ENCODE measurements at places on chromosomes 13 and 19.

DNA sequence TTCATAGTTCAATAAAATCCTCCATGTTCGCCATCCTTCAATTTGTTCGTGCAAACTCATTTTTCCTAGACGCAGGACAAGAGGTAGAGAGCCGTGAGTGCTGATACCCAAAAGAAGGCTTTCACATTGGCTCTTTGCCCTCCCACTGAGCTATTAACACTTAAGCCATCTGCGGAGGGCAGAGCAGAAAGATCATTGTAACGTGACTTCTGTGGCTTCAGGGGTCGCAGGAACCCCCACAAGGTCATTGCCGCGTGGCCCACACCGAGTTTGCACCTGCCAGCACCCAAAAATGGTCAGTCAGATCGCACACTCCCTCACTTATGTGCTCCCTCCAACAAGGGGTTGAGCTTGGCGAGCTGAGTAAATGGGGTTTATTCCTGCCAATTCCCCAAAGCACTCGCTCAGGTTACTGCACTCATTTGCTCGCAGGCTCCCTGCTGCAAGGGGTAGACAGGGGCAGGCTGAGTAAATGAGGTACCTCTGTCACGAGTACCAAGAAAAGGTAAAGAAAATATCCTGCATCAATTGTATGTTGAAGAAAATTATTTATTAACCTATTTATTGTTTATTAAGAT lies 144.1 kb downstream of the PRR20E start:
- DNase-seq: no peak

- no peak for DNase-seq
Observed at GRCh38 chr13:48969685-48970084, 6.0 kb upstream of the FNDC3A start.

DNA sequence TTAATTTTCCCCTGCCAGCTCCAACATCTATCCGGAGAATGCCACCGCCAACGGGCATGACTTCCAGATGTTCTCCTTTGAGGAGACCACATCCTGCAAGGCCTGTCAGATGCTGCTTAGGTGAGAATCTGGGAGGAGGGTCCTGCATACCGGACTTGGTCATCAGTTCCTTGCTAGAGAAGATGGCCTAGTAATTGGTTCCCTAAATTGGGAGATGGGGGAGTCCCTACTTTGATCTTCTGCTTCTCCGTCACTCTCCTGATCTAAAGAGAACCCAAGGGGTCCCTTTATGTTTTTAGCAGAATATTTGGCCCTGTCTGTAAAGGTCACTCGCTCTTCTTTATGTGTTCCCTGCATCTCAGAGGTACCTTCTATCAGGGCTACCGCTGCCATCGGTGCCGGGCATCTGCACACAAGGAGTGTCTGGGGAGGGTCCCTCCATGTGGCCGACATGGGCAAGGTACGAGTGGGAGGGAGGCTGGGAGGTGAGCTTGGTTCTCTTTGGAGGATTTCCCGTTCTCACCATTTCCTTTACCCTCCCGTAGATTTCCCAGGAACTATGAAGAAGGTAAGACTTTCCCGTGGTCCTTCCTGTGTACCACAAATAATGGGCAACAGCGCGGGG lies 54.1 kb upstream of the ADGRE1 start:
- no peak for DNase-seq

DNA sequence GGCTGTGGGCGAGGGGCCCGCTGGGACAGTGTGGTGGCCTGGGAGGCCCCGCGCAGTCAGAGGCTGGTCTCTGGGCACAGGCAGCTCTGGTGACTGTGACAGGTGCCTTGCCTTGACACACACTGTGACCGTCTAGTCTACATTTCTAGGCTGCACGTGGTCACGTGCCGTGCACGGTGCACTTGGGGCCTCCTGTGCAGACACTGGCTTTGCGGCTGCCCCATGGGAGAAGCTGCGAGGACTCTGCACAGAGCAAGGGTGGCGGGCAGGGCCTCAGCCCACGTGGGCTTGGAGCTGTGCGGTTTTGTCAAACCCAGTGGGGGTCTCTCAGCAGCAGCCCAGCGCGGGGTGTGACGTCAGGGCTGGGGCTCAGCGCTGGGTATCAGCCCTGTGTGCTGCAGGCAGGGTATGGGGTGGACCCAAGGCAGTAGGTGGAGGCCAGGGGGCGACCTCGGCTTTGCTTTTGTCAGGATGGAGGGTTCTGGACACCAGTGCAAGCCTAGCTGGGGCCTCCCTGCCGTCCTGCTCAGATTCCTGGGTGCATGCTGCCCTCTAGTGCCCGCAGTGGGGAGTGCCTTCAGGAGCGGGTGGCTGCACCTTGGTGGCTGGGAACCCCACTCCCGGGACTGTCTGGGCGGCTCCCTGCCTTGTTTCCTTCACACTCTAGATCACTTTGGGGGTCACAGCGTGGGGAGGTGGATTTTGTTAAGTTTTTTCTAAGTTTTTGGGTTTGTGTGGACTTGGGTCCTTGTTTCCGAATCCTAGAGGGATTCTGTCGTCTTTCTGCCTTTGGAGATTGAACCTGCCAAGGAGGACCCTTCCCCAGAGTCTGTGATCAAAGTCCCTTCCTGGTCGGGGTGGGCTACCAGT lies 62.6 kb downstream of the KDM4B start:
- peak; percentile 54 for DNase-seq

GRCh38 chr13:42612021-42612765 lies 38.2 kb downstream of the TNFSF11 start:
- no peak for DNase-seq

GRCh38 chr19:58009666-58010301 lies 7.2 kb upstream of the ZNF606 start:
- DNase-seq: peak; percentile 43

GRCh38 chr19:36125557-36125956 lies 10.3 kb downstream of the TBCB start:
- no peak for DNase-seq

DNA sequence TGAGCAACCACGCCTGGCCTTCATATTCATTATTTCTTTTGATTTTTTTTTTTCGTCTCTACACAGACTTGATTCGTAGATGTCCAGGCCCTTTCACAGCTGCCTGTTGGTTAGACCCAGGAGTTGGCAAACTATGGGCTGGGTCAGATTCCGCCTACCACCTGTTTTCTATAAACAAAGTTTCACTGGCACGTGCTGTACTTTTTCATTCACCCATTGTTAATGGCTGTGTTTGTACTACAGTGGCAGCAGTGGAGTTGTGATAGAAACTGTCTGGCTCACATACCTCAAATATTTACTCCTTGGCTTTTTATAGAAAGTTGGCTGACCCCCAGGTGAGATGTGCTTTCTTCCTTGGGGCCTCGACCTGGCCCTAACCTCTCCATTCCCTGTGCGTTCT lies 72.9 kb upstream of the TEX29 start:
- DNase-seq: no peak

GRCh38 chr13:35512271-35512920 lies 35.9 kb upstream of the MAB21L1 start:
- DNase-seq: no peak

GRCh38 chr13:42218576-42218975 lies 53.4 kb upstream of the AKAP11 start:
- DNase-seq: no peak

DNA sequence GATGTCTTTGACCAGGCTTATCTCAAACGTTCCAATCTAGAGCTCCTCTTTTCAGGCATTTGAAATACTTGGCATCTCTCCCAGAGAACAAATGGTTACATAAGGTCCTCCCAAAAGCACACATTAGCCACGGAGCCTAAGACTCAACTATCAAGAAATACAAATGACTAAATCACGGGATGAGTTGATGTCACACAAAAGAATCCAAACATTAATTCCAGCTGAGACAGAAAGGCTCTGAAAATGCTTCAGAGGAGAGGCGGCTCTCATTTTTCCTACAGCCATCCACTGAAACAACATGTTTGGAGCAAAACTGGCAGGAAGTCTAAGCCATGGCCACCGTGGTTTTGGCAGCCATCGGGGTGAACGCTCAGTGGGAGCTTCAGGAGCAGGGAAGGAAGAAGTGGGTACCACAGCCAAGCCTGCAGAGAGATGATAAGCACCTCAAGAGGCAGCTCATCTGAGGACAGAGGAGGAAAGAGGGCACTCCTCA lies 122.5 kb downstream of the STK24 start:
- no peak for DNase-seq

GRCh38 chr13:42066542-42066941 lies 18.1 kb downstream of the DGKH start:
- DNase-seq: no peak

- no peak for DNase-seq
Observed at GRCh38 chr13:27770809-27771208, 21.5 kb upstream of the GSX1 start.

- no peak for DNase-seq
Observed at GRCh38 chr13:84446972-84447639, 564.8 kb upstream of the SLITRK1 start.

DNA sequence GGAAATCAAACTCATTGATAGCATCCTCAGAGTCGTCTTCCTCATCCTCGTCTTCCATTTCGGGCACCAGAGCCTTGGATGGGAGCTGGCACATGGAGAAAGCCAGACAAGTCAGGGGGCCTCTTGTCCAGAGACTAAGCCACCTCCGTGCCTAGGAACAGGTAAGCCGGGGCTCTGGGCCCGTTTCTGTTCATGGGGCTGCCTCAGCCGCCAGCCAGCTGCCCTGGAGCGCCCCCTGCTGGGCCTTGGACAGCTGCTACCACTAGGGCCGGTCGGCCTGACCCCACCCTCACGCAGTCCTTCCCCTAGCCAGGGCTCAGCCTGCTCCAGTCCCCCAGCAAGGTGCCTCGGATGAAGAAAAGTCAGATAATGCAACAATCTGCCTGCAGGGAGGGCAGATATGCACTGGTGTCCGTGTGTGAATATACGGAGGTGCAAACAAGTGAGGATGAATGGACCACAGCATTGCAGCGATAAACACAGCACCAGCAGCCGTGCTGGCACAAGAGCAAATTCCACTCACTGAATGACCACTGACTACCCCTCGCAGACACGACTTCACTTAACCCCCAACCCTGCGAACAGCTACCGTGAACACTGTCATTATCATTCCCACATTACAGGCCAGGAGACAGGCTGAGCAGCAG lies 11.9 kb upstream of the PRKD2 start:
- peak; percentile 54 for DNase-seq

DNA sequence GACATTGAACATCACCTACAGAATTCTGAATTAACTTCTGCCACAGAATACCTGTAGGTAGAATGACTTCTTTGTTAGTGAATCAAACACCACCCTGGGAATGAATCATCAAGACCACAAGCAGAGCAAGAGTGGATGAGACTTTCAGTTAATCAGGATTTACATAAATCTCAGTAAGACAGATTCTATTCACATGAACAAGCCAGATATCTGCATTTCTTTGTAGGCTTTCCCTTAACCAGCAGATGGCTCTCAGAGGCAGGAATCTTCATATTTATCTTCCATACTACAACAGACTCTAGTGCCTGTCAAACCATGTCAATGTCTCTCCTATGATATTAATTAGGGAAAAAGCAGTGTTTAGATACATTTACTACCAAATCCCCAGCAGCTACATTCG lies 412.1 kb downstream of the KLF12 start:
- DNase-seq: no peak

DNA sequence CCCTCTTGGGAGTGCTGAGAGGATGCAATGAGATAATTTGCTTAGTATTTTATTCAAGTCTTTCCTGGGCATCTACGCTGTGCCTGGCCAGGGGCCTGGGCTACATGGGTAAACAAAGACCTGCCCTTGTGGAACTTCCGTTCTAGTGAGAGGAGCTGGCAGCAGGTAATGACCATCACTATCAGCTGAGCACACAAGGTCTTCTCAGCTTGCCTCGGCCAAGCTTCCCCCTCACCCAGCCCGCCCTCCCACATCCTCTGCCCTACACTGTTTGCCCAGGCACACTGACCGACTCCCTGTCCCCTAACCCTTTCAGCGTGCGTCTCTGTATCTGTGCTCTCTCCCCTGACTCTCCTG lies 8.6 kb upstream of the FKRP start:
- DNase-seq: no peak

DNA sequence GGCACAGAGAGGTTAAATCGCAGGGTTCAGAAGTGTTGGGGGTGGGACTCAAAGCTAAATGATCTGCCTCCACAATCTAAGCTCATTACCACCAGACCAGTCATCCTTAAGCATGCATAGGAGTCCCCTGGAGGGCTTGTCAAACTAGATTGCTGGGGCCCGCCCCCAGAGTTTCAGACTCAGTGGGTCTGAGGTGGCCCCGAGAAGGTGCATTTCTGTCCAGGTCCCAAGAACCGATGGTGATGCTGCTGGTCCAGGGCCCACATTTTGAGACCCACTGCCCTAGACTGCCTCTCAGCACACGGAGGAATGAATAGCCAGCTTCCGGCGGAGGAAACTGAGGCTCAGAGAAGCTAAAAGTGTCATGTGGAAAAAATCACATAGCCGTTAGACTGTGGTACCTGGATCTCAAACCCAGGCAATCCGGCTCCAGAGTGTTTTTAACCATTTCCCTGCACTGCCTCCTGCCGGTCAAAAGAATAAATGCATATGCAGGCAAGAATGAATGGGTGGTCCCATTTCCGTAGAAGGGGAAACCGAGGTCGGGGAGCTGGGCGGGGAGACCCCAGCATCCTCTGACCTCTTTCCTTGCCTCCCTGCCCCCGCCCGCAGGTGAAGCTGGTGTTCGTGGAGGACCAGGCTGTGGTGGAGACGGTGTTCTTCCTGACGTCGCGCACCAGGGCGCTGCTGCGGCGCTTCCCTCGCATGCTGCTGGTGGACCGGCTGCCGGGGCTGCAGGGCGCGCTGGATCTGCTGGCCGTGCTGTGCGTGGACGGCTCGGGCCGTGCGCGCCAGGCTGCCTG lies 23.8 kb downstream of the ZSWIM9 start:
- DNase-seq: no peak

GRCh38 chr13:99855526-99856420 lies 115.8 kb downstream of the ZIC5 start:
- DNase-seq: no peak

- DNase-seq: peak; percentile 68
Observed at GRCh38 chr19:39405958-39406655, 540 bp upstream of the ZFP36 start.

All from stimulated activated CD8-positive, alpha-beta memory T cell treated with anti-CD3 and anti-CD28 coated beads, Interleukin-7, amount 100 ng/mL, for 48 hours (primary cell).